ENCODE measurements at places on chromosomes 16 and 17. TPM values are rescaled to one million over a fixed set of nuclear protein-coding genes. Genes with fewer than 3 reads are reported as not detected.

- no peak overlapping the region for H3K4me3 ChIP-seq
- H3K27me3 ChIP-seq: no peaks in the 10 kb centered on the region
- H3K36me3 ChIP-seq: no peaks in the 10 kb centered on the region
- DNase-seq: no peak
- peaks cover 12% of the 10 kb centered on the region for H3K4me1 ChIP-seq
Observed at GRCh38 chr17:8284126-8284525, 4.3 kb upstream of the RANGRF start.

- DNase-seq: no peak
- H3K4me3 ChIP-seq: no peak overlapping the region
- H3K36me3 ChIP-seq: no peaks in the 10 kb centered on the region
- no peak overlapping the region for H3K27ac ChIP-seq
- H3K27me3 ChIP-seq: peaks cover 6% of the 10 kb centered on the region
Observed at GRCh38 chr17:68605914-68606313, 4.7 kb upstream of the FAM20A start.

DNA sequence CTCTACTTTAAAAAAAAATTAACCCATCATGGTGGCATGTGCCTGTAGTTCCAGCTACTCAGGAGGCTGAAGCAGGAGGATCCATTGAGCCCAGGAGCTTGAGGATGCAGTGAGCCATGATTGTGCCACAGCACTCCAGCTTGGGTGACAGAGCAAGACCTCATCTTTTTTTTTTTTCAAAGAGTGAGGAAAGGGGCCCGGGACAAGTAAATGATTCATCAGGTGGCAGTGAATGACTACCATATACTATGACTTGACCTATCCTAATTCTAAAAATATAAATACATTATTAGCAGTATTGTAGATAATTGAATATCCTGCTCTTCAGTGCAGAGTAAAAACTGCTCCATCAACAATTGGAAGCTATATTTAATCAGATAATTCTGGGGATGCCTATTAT, 55.3 kb downstream of the CLUH start:
- peaks cover 12% of the 10 kb centered on the region for H3K36me3 ChIP-seq
- peaks cover 5% of the 10 kb centered on the region for H3K4me1 ChIP-seq
- no peak overlapping the region for H3K27ac ChIP-seq
- no peaks in the 10 kb centered on the region for H3K27me3 ChIP-seq

DNA sequence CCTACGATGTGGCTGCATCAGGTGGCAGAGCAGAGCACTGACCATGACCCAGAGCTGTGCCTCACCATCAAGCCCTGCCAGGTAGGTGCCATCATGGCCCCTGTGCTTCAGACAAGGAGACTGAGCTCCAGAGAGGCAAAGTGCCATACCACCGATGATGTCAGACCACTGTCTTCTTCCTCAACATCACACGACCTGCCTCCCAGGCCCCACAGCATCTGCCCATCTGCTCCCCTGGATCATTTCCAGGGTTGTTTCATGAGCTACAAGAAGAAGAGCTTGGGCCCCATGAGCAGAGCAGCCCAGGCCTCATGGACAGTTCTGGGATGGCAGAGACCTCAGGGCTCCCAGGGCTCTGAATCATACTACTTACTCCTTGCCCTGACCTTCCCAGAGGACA, 9.9 kb downstream of the XYLT1 start:
- no peak for DNase-seq
- H3K4me1 ChIP-seq: peaks cover 11% of the 10 kb centered on the region
- H3K27me3 ChIP-seq: no peaks in the 10 kb centered on the region
- H3K4me3 ChIP-seq: no peak overlapping the region
- no peak overlapping the region for H3K27ac ChIP-seq

DNA sequence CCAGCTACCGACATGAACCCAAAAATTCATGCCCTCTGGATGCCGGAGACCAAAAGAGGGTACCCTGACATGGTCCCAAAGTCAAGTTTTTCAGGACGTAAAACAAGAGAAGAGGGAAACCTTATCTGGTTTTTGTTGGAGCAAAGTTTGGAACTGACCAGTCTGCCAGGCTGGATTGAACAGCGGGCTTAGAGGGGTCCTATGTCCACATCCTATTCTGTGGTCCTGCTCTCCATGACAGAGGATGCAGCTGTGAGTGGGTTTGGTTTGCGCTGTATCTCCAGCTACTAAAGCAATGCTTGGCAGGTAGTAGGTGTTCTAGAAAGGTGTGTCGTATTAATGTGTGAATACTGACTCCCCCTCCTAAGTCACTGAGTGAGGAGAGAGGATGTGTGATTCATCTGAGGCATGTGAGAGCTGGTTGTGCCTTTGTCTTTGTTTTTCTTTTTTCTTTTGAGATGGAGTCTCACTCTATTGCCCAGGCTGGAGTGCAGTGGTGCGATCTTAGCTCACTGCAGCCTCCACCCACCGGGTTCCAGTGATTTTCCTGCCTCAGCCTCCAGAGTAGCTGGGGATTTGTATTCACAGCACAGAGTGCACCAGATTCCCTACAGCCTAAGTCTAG, 31.0 kb downstream of the PMM2 start:
- no peak overlapping the region for H3K27ac ChIP-seq
- H3K4me1 ChIP-seq: no peaks in the 10 kb centered on the region
- DNase-seq: no peak
- H3K27me3 ChIP-seq: no peaks in the 10 kb centered on the region

- DNase-seq: no peak
- no peak overlapping the region for H3K4me3 ChIP-seq
- no peaks in the 10 kb centered on the region for H3K36me3 ChIP-seq
- H3K4me1 ChIP-seq: peaks cover 48% of the 10 kb centered on the region
Observed at GRCh38 chr17:43454868-43455267, 28.9 kb upstream of the DHX8 start.

GRCh38 chr17:73910206-73910605, 266.0 kb upstream of the SDK2 start:
- H3K27ac ChIP-seq: no peak overlapping the region
- peaks cover 62% of the 10 kb centered on the region for H3K27me3 ChIP-seq

GRCh38 chr17:337866-338265, 14.7 kb downstream of the RPH3AL start:
- DNase-seq: no peak
- H3K4me3 ChIP-seq: no peak overlapping the region
- no peaks in the 10 kb centered on the region for H3K27me3 ChIP-seq
- peaks cover 49% of the 10 kb centered on the region for H3K4me1 ChIP-seq
- no peak overlapping the region for H3K27ac ChIP-seq

DNA sequence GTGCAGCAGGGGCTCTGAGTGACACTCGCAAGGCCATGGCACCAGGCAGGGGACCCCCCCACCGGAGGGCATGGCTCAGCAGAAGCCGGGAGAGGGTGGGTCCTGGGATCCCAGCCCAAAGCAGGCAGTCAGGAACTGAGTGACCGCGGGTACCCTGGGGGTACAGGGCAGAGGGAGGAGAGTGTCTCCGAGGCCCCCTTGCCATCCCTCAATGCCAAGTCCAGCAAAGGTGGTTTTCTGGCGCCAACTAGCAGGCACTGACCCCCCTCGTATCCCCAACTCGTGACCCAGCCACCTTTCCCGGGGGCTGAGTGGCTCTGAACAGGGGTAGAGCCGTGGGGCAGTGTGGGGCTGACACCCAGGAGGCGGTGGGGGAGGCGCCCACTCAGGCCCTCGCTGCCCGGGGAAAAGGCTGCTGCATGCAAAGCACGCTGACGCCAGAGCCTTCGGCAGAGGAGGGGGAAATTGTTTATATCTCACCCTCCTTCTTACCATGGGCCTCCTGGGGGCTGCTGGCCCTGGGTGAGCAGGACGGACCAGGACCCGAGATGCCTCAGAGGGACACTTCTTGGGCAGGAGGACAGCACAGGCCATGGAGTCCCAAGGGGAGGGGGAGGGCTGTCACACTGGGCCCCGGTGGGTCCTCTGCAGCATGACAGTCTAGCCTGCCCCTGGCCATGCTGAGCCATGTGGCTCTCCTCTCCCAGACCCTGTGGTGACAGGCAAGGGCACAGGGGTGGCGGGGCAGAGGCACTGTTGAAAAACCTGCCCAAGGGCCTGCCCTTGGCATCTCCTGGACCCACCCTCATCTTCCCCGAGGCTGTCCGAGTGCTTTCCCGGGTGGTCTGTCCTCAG, 14.6 kb upstream of the ENPP7 start:
- no peaks in the 10 kb centered on the region for H3K4me1 ChIP-seq
- no peak overlapping the region for H3K4me3 ChIP-seq
- DNase-seq: peak; percentile 43

GRCh38 chr17:41800601-41801373, 11.0 kb downstream of the P3H4 start:
- DNase-seq: no peak
- H3K4me1 ChIP-seq: peaks cover 28% of the 10 kb centered on the region
- no peaks in the 10 kb centered on the region for H3K36me3 ChIP-seq
- H3K27ac ChIP-seq: peak overlapping the region; percentile 90
- H3K4me3 ChIP-seq: peak overlapping the region; percentile 16

GRCh38 chr16:53412549-53412948, 21.7 kb upstream of the RBL2 start:
- H3K4me3 ChIP-seq: no peak overlapping the region
- H3K4me1 ChIP-seq: no peaks in the 10 kb centered on the region
- no peak for DNase-seq
- H3K36me3 ChIP-seq: no peaks in the 10 kb centered on the region

DNA sequence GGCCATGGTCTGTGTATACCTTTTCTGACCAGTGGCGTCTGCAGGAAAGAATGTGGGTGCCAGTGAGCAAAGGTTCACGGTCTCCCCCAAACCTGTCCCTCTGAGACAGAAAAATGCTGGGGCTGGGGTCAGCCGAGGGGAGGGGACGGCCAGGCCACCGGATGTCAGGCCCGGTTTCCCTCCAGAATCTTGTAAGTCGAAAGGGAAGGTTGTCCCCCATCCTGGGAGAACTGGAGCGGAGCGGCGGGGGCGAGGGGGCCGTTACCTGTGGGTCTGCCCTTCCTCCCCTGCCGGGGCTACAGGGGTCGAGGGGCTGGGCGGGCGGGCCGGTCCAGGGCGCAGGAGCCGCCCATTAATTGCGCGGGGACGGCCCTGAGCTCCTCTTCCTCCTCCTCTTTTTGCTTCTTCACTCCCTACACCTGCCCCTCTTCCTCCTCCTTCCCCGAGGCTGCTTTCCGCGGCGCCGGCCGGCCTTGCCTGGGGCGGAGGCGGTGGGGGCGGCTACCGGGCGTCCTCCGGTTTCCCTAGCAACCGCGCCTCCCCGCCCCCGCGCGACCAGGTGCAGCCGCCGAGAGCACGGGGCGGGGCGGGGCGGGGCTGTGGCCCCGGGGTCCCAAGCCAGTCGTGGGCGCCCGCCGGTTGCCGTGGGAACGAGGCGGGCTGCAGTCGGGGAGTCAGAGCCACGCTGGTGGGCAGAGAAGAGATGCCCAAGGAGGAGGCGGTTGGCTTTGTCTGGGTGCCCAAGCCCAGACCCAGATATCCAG, at the start of gene MARCHF10:
Gene MARCHF10, minus strand, starts transcription at position 503 of the 764 bp plus-strand sequence. CDS start 6,579 bp downstream, outside the sequence.
- H3K4me3 ChIP-seq: peak within 1 kb of the TSS; percentile 27
- H3K4me1 ChIP-seq: peaks cover 8% of the 10 kb centered on the region
- no peaks in the 10 kb centered on the region for H3K36me3 ChIP-seq

DNA sequence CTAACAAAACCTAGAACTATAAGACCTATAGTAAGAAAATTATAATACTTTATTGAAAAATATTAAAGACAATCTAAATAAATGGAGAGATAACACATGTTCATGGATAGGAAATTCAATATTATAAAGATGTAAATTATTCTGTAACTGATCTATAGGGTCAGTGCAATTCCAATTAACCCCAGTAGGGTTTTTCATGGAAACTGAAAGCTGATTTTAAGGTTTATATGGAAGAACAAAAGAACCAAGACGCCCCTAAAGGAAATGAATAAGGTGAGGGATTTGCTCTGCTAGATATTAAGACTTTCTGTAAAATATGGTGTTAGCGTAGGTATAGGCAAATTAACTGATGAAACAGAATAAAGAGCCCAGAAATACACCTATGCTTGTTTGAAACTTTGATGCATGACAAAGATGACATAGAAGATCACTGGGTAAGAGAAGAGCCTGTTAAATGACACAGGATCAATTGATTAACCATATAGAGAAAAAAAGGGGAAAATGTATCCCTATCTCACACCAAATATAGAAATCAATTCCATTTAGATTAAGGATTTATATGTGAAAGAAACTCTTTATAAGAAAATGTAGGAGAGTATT, 3.0 kb downstream of the ICAM2 start:
- H3K27me3 ChIP-seq: no peaks in the 10 kb centered on the region
- H3K36me3 ChIP-seq: no peaks in the 10 kb centered on the region
- no peak overlapping the region for H3K27ac ChIP-seq

DNA sequence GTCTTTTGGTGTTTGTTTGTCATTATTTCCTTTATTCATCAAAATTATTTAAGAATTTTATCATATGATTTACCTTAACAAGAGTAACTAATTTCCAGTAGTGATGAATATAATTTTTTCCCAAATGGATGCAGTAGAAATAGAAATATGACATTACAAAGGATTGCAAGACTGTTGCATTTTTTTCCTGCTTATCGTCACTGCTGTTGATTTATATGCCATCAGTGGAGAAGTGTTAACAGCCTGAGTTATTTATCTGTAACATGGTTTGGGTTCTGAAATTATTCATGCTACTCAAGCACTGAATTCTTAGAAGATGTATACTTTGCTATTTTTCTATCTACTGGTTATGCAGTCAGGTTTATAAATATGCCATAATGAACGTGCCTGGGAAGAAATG, 68.6 kb downstream of the TMEM100 start:
- peaks cover 2% of the 10 kb centered on the region for H3K27me3 ChIP-seq
- no peaks in the 10 kb centered on the region for H3K36me3 ChIP-seq
- no peak overlapping the region for H3K4me3 ChIP-seq
- no peaks in the 10 kb centered on the region for H3K4me1 ChIP-seq
- H3K27ac ChIP-seq: no peak overlapping the region
- no peak for DNase-seq

- no peak overlapping the region for H3K27ac ChIP-seq
- H3K27me3 ChIP-seq: peaks cover 32% of the 10 kb centered on the region
- no peaks in the 10 kb centered on the region for H3K36me3 ChIP-seq
- no peak for DNase-seq
Observed at GRCh38 chr17:6420173-6420641, 14.7 kb downstream of the AIPL1 start.

GRCh38 chr16:87288753-87289362, 28.3 kb downstream of the C16orf95 start:
- H3K27me3 ChIP-seq: no peaks in the 10 kb centered on the region
- no peaks in the 10 kb centered on the region for H3K36me3 ChIP-seq
- DNase-seq: no peak
- H3K27ac ChIP-seq: no peak overlapping the region
- no peaks in the 10 kb centered on the region for H3K4me1 ChIP-seq

- DNase-seq: no peak
- no peaks in the 10 kb centered on the region for H3K4me1 ChIP-seq
- H3K27me3 ChIP-seq: no peaks in the 10 kb centered on the region
- H3K4me3 ChIP-seq: no peak overlapping the region
- H3K36me3 ChIP-seq: no peaks in the 10 kb centered on the region
- no peak overlapping the region for H3K27ac ChIP-seq
Observed at GRCh38 chr17:80614332-80615047, 69.9 kb downstream of the RPTOR start.

GRCh38 chr16:11636172-11636721, 32.0 kb upstream of the SNN start:
- peak overlapping the region; percentile 22 for H3K4me3 ChIP-seq
- DNase-seq: no peak
- no peaks in the 10 kb centered on the region for H3K27me3 ChIP-seq
- peaks cover 51% of the 10 kb centered on the region for H3K4me1 ChIP-seq
- peak overlapping the region; percentile 62 for H3K27ac ChIP-seq

Gene NTN1
- total RNA-seq: 5.9 TPM

Gene NTHL1
- 40.5 TPM for total RNA-seq

Gene NLRC5
- total RNA-seq: 69.3 TPM

Gene SGCA
- total RNA-seq: 5.8 TPM

Gene TBC1D26
- not detected for total RNA-seq
